ENCODE measurements at places on chromosomes 11 and 22. TPM values are rescaled to one million over a fixed set of nuclear protein-coding genes. Genes with fewer than 3 reads are reported as not detected.

DNA sequence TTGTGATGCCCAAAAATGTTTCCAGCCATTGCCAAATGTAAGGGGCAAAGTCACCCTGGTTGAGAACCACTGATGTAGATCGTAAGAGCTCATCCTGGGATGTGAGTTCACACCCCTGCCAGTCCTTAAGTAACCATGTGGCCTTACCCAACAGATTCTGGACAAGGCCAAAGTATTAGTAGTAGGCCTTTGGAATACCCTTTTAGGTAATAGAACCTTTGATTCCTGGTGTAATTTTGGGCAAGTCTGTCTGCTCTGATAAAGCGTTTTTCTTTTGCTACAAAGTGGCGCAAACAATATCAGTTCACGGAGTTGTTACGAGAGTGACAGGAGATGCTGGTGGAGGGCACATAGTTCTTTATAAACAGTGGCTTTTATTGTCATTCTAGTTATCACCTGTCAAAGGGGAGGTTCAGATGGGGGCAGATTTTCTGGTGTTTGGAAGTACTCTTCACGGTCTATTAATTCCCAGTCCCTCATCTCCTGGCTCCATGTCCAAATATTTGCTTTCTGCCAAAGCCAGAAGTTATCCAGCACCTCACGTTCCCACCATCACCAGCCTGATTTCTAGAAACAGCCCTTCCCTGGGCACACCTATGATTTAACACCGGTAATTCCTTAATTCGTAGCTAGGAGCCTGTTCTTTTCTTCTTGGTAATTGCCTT, 73.8 kb upstream of the CRYBB3 start:
- DNase-seq, result no peak
- H3K4me1 ChIP-seq, result no peaks in the 10 kb centered on the region
- H3K27ac ChIP-seq, result no peak overlapping the region
- H3K4me3 ChIP-seq, result no peak overlapping the region

GRCh38 chr11:76713499-76713898, 43.0 kb upstream of the LRRC32 start:
- H3K27ac ChIP-seq, result no peak overlapping the region
- H3K36me3 ChIP-seq, result no peaks in the 10 kb centered on the region
- no peaks in the 10 kb centered on the region for H3K4me1 ChIP-seq

DNA sequence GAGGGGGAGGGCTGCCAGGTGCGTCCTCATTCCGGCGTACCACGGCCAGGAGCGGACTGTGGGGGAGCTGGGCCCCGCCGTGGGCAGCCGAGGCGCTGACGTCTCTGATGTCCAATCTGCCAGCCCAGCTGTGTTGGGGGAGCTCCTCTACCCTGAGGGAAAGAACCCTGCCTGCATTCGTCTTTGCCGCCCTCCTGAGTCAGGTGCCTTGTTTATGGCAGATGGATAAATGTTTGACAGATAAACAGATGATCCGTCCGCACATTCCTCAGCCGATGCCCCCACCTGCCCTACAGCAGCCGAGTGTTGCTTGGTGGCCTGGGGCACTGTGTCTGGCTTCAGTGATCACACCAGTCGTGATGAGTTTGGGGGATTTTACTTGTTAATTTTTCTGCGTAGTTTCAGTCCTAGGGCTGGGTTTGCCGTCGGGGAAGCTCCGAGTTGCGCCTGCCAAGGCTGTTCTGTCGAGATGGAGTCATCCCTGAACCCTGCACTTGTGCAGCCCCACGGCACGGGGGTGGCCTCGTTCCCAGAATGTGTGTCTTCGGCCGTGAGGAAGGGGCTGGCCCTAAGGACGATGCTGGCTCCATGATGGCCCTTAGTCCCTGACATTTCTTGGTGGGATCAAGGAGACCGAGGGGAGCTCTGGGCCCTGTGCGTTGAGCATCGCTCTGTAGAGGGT, 1083.9 kb downstream of the BRD1 start:
- no peaks in the 10 kb centered on the region for H3K27me3 ChIP-seq
- DNase-seq, result no peak
- no peak overlapping the region for H3K27ac ChIP-seq
- no peak overlapping the region for H3K4me3 ChIP-seq
- H3K36me3 ChIP-seq, result no peaks in the 10 kb centered on the region

DNA sequence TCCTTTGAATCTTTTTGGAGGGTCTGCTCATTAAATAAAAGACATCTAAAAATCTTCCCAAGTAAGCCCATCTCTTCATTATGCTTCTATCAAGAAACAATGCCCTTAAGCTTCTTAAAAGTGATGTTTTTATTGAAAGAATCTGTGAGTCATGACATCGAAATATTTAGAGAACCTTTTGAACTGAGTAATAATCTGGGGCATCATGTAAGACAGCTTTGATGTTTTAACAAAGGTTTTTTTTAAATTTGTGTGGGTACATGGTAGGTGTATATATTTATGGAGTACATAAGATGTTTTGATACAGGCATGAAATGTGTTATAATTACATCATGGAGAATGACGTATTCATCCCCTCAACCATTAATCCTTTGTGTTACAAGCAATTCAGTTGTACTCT, 46.8 kb downstream of the PLAAT5 start:
- peaks cover 4% of the 10 kb centered on the region for H3K4me1 ChIP-seq
- no peak overlapping the region for H3K4me3 ChIP-seq
- H3K27ac ChIP-seq, result no peak overlapping the region
- H3K27me3 ChIP-seq, result peaks cover 16% of the 10 kb centered on the region
- no peaks in the 10 kb centered on the region for H3K36me3 ChIP-seq

- DNase-seq, result no peak
- no peaks in the 10 kb centered on the region for H3K27me3 ChIP-seq
- H3K4me1 ChIP-seq, result no peaks in the 10 kb centered on the region
- H3K27ac ChIP-seq, result no peak overlapping the region
- H3K4me3 ChIP-seq, result no peak overlapping the region
- H3K36me3 ChIP-seq, result no peaks in the 10 kb centered on the region
These were observed 152.3 kb upstream of the LARGE1 start for GRCh38 chr22:34072585-34072984.

The KDM4E gene
- not detected for total RNA-seq

The SLC25A45 gene
- 12.3 TPM for total RNA-seq

The KRTAP5-1 gene
- not detected for total RNA-seq

The CNGA4 gene
- 0.22 TPM for total RNA-seq

Measured in activated B cell treated with CpG ODN at 0.5 μM for 24 hours (primary cell).